Tibial nerve (tissue), 4 donors: ENCODE measurements at places on chromosomes 7 and 10. TPM values are rescaled to one million over a fixed set of nuclear protein-coding genes. Genes with fewer than 3 reads are reported as not detected.
A peak's percentile ranks its signal among the peaks of the same experiment; 100 is the strongest.

Gene NME8
- total RNA-seq = not detected

Gene FGFR2
- 16.5 TPM for total RNA-seq

Gene MSANTD7
- total RNA-seq = 6.3 TPM

Gene ZNF467
- 6.9 TPM for total RNA-seq

GRCh38 chr10:93392121-93392520 lies 90.0 kb downstream of the MYOF start:
- DNase-seq = no peak

GRCh38 chr7:34430456-34430855 lies 227.6 kb upstream of the NPSR1 start:
- peak; percentile 29 for DNase-seq

Gene CCAR1
- total RNA-seq = 49.0 TPM

Gene AGMO
- 2.4 TPM for total RNA-seq

Gene CPXM2
- total RNA-seq = 74.3 TPM

- DNase-seq = no peak
Observed at GRCh38 chr7:91082038-91082437, 182.2 kb upstream of the FZD1 start.

Gene MRPS16
- total RNA-seq = 34.5 TPM

- no peak for DNase-seq
Observed at GRCh38 chr7:68969571-68969970, 628.7 kb upstream of the AUTS2 start.
